ENCODE measurements at places on chromosomes 12 and 14.
A peak's percentile ranks its signal among the peaks of the same experiment; 100 is the strongest.

DNA sequence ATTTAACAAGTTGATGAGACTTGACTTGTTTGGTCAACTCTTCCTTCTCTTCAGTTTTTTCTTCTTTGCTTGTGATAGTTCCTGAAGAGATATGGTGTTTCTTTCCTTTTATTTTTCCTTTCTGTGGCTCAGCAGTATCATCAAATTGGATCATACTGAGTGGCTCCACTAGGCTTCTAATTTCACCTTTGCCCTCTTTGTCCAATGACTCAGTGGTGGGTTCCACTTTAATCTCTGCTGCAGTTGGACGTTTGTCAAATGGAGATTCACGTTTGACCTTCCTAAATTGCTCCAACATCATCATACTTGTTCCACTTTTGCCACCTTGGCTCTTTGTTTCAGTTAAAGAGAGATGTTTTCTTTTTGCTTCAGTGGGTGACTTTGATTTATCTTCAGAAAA lies 41.5 kb downstream of the FAM186A start:
- no peak for DNase-seq

DNA sequence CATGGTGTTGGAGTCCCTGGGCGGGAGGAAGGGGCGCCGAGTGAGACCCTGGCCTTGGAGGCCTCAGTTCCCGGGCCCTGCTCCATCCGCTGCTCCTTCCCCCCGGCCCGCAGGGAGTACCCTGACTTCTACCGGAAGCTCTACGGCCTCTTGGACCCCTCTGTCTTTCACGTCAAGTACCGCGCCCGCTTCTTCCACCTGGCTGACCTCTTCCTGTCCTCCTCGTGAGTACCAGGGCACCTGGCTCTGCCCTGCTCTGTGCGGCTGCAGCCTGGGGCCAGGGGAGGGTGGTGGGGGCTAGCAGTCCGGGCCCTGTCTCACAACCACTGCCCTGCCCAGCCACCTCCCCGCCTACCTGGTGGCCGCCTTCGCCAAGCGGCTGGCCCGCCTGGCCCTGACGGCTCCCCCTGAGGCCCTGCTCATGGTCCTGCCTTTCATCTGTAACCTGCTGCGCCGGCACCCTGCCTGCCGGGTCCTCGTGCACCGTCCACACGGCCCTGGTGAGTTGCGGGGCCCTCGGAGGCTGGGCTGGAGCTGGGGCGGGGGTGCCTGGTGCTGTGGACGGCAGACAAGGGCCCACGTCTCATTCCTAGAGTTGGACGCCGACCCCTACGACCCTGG lies 7.0 kb downstream of the NOC4L start:
- no peak for DNase-seq

- DNase-seq: no peak
Measured at GRCh38 chr14:90534091-90534837, 137.4 kb downstream of the CALM1 start.

- no peak for DNase-seq
Measured at GRCh38 chr14:104746934-104747481, 5.9 kb upstream of the SIVA1 start.

DNA sequence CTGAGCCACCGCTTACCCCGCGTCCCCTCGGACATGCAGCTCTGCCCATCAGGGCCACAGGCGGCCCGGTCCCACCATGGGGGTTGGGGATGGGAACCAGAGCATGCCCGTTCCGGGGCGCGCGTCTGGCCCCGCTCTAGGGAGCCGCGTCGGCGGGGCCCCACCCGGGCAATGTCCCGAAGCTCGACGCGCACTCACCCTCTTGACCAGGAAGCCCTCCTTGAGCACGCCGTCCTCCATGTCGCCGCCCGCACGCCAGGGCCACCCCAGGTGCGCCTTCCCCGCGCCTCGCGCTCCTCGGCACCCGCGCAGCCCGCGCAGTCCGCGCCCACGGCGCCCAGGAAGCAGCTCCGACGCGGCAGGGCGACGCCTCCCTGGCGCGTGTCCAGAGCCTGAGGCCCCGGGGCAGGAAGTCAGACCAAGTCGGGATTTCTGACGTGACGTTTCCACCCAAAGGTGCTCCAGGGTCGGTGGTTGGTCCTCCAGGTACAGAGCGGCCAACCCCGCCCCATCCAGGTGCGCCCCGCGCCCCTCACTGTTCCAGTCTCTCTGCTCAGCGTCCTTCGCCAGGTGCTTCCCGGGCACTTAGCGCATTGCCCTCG lies at the start of gene PLEK2:
TSS of gene PLEK2 (minus strand) at position 346 of the 602 bp plus-strand sequence. CDS start at position 240, 106 bp downstream.
- DNase-seq: peak; percentile 47

GRCh38 chr12:100566887-100567637 lies 6.4 kb upstream of the GAS2L3 start:
- no peak for DNase-seq

DNA sequence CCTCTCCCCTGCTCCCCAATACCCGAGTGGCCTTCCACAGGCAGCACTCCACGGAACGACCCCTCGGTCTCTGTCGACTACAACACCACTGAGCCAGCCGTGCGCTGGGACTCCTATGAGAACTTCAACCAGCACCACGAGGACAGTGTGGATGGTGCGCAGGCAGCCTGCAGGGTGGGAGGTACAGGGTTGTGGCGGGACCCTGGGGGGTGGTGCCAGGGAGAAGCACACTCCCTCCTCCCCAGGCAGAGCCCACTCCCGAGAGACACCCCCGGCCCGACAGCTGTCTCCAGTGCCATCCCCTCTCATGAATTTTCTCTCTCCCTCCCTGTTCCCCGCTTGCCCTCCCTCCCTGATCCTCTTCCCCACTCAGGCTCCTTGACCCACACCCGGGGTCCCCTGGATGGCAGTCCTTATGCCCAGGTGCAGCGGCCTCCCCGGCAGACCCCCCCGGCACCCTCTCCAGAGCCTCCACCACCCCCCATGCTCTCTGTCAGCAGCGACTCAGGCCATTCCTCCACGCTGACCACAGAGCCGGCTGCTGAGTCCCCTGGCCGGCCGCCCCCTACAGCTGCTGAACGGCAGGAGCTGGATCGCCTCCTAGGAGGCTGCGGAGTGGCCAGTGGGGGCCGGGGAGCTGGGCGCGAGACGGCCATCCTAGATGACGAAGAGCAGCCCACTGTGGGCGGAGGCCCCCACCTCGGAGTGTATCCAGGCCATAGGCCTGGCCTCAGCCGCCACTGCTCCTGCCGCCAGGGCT lies 9.0 kb downstream of the TNS2 start:
- no peak for DNase-seq

All from T-helper 2 cell (primary cell).